SK-MEL-5 (cell line): ENCODE measurements at places on chromosomes 11 and 22. TPM values are rescaled to one million over a fixed set of nuclear protein-coding genes. Genes with fewer than 3 reads are reported as not detected.

HORMAD2 gene
- total RNA-seq, result not detected in 2 replicates

TMEM86A gene
- 5.0 and 5.3 TPM in 2 replicates for total RNA-seq

UBQLNL gene
- not detected in 2 replicates for total RNA-seq

MFRP gene
- not detected in 2 replicates for total RNA-seq

BDNF gene
- 0.37 and 0.66 TPM in 2 replicates for total RNA-seq

ALX4 gene
- total RNA-seq, result 0.08 TPM in 1 of 2 replicates, not detected in the other

UBQLN3 gene
- total RNA-seq, result not detected in 2 replicates

TEX12 gene
- 0.43 and 0.48 TPM in 2 replicates for total RNA-seq

BEST1 gene
- 47.8 and 50.6 TPM in 2 replicates for total RNA-seq

FCHSD2 gene
- 7.8 and 8.2 TPM in 2 replicates for total RNA-seq

JAML gene
- total RNA-seq, result not detected in 2 replicates

CBLIF gene
- 0.55 TPM in 1 of 2 replicates, not detected in the other for total RNA-seq

MIEF1 gene
- total RNA-seq, result 34.1 and 35.5 TPM in 2 replicates

ANKK1 gene
- not detected in 2 replicates for total RNA-seq

RIC3 gene
- total RNA-seq, result 0.34 and 2.6 TPM in 2 replicates

KRTAP5-9 gene
- total RNA-seq, result not detected in 2 replicates

TAF1D gene
- 126 and 128 TPM in 2 replicates for total RNA-seq

PKNOX2 gene
- total RNA-seq, result 1.4 and 1.6 TPM in 2 replicates

CLMP gene
- not detected in 2 replicates for total RNA-seq

SLC1A2 gene
- total RNA-seq, result 0.03 and 0.71 TPM in 2 replicates

NRGN gene
- 0.87 TPM in 1 of 2 replicates, not detected in the other for total RNA-seq

SAA2 gene
- total RNA-seq, result not detected in 2 replicates

COPB1 gene
- total RNA-seq, result 195 and 215 TPM in 2 replicates

FXYD6 gene
- 5.4 and 6.4 TPM in 2 replicates for total RNA-seq

CNTF gene
- total RNA-seq, result 1.2 and 2.1 TPM in 2 replicates

APOL3 gene
- 0.18 TPM in 1 of 2 replicates, not detected in the other for total RNA-seq

KCNJ1 gene
- not detected in 2 replicates for total RNA-seq

SYTL2 gene
- total RNA-seq, result 43.7 and 47.5 TPM in 2 replicates

RAB38 gene
- total RNA-seq, result 376 TPM in 2 replicates

MSANTD2 gene
- total RNA-seq, result 6.7 and 7.8 TPM in 2 replicates

BATF2 gene
- total RNA-seq, result 0.43 and 0.45 TPM in 2 replicates

PLEKHB1 gene
- 45.0 and 48.5 TPM in 2 replicates for total RNA-seq

CHST1 gene
- not detected in 2 replicates for total RNA-seq

TRIM48 gene
- total RNA-seq, result 2.4 and 3.0 TPM in 2 replicates

NARS2 gene
- total RNA-seq, result 80.8 and 93.1 TPM in 2 replicates

MYBPC3 gene
- not detected in 2 replicates for total RNA-seq

TNNI2 gene
- total RNA-seq, result not detected in 2 replicates

UEVLD gene
- total RNA-seq, result 30.2 and 34.2 TPM in 2 replicates

LDHAL6A gene
- total RNA-seq, result not detected in 2 replicates

MS4A7 gene
- not detected in 2 replicates for total RNA-seq

MYOD1 gene
- not detected in 2 replicates for total RNA-seq

OR4A16 gene
- not detected in 2 replicates for total RNA-seq

MUC2 gene
- not detected in 2 replicates for total RNA-seq

TMPRSS4 gene
- total RNA-seq, result not detected in 2 replicates

DTX4 gene
- 0.67 and 0.95 TPM in 2 replicates for total RNA-seq

OR2AG2 gene
- 0.08 and 0.61 TPM in 2 replicates for total RNA-seq

DRD2 gene
- total RNA-seq, result not detected in 2 replicates
